RPMI7951 (cell line): ENCODE measurements at places on chromosomes 12 and 14. TPM values are rescaled to one million over a fixed set of nuclear protein-coding genes. Genes with fewer than 3 reads are reported as not detected.

The HRK gene
- total RNA-seq: not detected in 2 replicates

The NYNRIN gene
- total RNA-seq: 0.36 and 0.39 TPM in 2 replicates

The DTX1 gene
- total RNA-seq: not detected in 2 replicates

GRCh38 chr14:101604935-101605780 is 43.9 kb downstream of the DIO3 start:
- no peak for DNase-seq

- DNase-seq: no peak
Observed at GRCh38 chr12:46442738-46443137, 70.2 kb upstream of the SLC38A2 start.

DNA sequence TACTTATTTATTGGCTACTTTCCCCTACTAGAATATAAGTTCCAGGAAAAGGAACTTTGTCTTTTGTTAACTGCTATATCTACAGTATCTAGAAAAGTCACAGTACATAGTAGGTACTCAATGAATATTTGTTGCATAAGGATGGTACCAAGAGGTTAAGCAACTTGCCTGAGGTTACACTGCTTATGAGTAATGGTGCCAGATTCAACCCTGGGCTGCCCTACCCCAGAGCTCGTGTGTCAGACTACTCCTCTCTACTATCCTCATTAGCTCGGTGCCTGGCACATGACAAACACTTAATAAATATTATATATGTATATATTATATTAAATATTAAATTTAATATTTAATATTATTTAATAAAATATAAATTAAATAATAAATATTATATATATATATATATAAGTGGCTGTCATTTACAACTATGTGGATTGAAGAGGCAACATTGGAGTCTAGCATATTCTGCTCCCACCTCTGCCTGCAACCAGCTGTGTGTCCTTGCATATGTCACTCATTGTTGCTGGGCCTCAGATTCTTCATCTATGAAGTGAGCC is 25.4 kb downstream of the UTP20 start:
- DNase-seq: no peak

DNA sequence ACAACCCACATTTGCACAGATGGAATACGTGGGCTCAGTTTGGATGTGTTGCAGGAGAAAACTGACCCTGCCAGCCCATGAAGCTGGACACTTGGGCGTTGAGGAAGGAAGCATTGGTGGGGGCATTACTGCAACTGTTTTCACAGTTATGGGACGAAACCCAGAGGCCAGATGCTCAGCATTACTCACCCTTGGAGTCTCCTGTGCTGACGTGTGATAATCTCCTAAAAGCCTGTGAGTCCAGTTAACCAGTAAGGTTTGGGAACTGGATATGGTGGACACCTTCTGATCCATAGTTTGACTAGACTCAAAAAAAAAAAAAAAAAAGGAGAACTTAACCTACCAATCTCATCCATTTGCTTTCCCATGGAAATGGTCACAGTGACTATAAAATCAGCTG is 52.8 kb upstream of the EGLN3 start:
- peak; percentile 8 for DNase-seq

DNA sequence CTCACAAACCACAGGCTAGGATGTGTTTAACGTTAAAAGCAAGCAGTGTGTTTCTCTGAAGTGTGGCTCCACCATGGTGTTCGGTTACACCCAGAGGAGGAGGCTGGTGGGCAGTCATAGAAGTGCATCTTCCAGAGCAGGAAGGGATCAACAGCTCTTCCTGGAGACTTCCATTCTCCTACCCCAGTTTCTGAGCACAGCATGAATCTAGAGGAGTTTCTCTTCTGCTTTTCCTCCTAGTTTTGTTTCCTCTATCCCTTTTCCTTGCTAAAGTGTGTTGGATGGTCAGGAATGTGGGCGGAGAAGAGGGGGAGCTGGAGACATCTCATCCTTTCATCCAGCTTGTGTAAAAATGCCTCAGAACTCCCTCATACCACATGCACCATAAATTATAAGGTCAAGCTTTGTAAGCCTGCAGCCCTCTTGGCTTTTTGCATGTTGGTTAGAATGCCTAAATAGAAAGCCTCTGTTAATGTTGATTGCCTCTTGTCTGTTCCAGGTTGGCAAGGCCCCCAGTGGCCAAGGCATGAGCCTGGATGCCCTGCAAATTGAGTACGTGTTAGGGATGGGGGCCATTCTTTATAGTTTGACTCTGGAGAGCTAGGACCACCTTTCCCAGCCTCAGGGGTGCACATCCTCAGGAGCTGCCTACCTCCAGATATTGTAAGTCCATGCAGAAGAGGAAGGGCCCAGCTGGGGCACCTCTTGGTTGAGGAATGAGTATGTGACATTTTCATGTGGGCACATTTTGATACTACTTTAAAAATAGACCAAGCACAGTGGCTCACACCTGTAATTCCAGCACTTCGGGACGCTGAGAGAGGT is 4.0 kb upstream of the CKAP4 start:
- DNase-seq: peak; percentile 39

- peak; percentile 13 for DNase-seq
Observed at GRCh38 chr12:42504049-42504448, 85.5 kb downstream of the PRICKLE1 start.

- DNase-seq: no peak
Observed at GRCh38 chr12:116274551-116275375, 2.7 kb downstream of the MED13L start.

DNA sequence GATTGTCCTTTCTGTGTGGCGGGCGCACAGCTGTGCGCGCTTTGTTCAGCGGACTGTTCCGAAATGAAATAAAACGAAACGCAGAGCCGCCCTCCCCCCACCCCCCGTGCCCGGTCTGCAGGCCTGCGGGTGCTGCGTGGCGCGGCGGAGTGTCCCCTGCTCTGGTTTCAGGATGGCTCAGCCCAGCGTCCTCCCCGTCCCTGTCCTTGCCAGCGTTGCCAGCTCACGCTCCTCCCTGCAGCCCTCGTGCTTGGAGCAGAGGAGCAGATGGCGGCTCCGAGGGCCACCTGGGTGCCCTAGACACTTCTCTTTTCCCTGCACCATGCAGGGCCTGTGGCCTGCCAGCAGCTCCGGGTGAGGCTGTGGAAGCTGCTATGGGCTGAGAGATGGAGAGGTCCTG is 17.5 kb upstream of the BEGAIN start:
- DNase-seq: no peak
